ENCODE measurements at places on chromosomes 12 and 14. TPM values are rescaled to one million over a fixed set of nuclear protein-coding genes. Genes with fewer than 3 reads are reported as not detected.

DNA sequence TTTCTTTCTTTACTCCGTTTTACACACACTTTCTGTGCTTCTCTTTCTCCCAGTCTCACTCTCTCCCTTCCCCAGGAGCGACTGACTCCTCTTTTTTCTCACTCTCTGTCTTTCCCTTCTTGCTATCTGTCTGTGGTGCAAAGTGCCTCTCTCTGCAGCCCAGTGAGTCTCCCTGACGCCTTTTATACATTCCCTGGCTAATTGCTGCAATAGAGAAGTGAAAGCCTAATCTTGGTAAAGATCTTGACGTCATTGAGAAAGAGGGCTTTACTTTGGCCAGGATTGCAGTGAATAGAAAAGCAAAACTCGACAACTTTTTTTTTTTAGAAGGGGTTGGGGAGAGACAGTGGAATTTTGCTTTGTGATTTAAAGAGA is 706 bp upstream of the DIO2 start:
- peak; percentile 83 for DNase-seq

Gene AMHR2
- total RNA-seq, result not detected

GRCh38 chr12:29582146-29582545 is 84.7 kb upstream of the OVCH1 start:
- DNase-seq, result no peak

Gene DHRS4
- total RNA-seq, result 39.7 TPM

Gene RNU4-1
- total RNA-seq, result under 0.01 TPM

DNA sequence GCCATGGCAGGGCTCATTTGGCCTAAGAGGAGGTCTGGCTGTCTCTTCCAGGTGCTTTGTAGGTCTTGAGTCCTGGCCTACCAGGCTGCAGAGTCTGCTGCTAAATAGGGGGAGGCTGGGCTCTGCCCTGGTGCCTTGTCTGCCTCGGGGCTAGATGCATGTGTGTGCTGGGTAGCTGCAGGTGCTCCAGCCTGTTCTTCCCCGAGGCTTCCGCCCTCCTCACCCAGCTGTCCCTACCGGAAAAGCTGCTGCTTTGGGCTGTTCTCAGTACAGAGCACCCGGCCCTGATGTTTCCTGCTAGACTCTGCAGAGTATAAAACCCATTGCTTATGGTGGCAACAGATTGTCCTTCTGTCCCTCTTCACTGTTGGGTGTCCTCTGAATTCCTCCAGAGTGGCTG is 37.7 kb downstream of the RAB35 start:
- no peak for DNase-seq

DNA sequence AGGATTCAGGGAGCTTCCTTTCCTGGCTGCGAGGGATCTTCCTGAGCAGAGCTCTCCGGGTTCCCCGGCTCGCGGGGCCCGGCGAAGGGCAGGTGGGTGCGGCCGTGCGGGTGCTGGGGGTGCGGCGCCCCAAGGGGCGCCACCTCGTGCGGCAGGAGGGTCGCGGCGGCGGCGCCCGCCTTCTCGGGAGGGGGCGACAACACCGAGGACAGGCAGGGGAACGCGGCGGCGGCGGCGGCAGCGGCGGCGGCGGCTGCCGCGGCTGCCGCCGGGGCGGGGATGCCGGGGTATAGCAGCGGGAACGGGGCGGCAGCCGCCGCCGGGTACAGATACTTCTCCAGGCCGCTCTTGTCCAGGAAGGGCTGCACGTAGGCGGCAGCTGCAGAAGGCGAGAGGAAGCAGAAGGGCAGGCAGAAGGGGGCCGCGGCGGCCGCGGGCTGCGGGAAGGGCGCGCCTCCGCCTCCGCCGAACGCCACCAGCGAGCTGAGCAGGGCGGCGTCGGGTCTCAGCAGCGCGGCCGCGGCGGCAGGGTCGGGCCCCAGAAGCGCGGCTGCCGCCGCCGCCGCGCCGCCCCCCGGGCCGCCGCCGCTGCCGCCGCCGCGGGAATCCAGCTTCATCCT is 2.7 kb downstream of the BHLHE41 start:
- no peak for DNase-seq

DNA sequence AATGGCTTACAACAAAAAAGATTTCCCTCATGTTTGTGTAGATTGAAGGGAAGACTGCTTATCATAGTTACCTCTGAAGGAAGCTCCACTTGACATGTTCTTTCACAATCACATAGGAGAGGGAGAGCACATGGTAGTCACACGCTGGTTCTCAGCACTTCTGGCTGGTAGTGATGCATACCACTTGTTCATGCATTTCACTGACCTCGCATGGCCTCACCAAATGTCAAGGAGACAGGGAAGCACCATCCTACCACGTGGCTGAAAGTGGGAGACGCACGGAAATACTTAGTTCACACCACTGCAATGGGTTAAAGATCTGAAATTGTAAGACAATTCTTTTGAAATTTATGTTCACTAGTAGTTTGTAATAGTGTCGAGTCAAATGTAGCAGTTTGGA is 74.0 kb downstream of the PDE3A start:
- no peak for DNase-seq

Gene MYH6
- not detected for total RNA-seq

GRCh38 chr14:52043690-52044089 is 25.2 kb downstream of the NID2 start:
- DNase-seq, result peak; percentile 45

- peak; percentile 83 for DNase-seq
Observed at GRCh38 chr12:53096089-53096741, 1.3 kb upstream of the IGFBP6 start.
